ENCODE measurements at places on chromosomes 3 and 15.

DNA sequence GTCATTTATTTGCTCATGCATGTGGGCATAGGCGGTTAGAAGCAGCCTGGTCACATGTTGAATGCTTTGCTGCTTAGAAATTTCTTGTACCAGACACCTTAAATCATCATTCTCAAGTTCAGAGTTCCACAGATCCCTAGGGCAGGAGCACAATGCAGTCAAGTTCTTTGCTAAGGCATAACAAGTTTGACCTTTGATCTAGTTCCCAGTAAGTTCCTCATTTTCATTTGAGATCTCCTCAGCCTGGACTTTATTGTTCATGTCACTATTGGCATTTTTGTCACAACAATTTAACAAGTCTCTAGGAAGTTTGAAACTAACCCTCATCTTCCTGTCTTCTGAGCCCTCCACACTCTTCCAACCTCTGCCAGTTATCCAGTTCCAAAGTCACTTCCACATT is 22.8 kb downstream of the HGD start:
- DNase-seq: no peak

DNA sequence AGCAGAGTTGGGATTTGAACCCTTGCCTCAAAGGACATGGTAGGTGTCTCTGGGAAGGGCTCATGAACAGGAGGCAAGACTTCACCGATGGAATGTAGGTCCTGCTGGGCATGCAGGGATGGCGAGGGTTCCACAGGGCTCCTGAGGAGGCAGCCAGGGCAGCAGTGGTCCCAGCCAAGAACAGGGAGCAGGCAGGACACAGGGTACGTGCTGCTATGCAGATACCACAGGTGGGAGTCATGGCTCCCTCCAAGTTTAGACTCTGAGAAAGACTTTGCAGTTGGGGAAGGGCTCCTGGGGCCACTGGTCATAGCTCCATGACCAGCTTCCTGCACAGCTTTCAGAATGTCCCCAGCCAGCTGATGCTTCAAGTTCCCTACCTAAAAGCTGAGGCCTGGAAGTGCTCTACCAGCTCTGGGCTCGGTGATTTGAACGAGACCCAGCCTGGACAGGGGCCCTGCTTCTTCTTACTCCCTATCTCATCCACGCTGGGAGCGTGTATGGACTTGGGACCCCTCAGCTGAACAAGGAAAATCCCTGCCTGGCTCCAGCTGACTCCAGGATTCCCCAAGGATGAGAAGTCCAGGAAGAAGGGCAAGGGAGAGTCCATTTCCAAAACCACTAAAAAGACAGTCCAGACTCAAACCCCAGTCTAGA is 747 bp downstream of the MYL3 start:
- no peak for DNase-seq

- no peak for DNase-seq
Observed at GRCh38 chr15:90075420-90076289, 26.6 kb downstream of the IDH2 start.

GRCh38 chr3:124783696-124784095 is 53.4 kb downstream of the UMPS start:
- no peak for DNase-seq
